ENCODE measurements at places on chromosomes 11 and 22.

DNA sequence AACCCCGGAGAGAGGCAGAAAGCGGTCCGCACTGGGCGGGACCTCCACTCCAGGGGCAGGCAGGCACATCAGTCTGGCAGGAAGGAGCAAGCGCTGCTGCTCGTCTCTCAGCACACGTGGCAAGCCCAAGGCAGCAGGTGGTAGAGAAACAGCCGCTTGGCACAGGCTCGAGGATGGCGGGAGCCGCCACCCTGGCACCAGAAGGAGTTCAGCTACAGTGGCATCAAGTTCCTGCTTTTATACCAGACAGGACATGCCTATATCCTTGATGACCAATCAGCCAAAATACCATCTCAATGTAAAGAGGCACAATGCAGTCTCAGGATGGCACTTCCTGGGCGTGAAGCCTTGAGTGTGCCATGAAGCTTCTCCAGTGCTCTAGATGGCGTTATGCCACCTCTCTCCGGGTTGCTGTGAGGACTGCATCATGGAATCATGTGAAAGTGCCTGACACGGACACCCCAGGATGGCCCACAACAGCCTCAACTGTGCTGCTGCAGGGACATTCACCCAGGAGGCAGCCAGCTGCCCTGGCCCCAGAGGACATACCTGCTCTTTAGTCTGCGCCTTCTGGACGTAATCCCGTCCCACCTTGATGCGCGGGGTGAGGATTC is 64.8 kb downstream of the APOL1 start:
- DNase-seq: no peak

DNA sequence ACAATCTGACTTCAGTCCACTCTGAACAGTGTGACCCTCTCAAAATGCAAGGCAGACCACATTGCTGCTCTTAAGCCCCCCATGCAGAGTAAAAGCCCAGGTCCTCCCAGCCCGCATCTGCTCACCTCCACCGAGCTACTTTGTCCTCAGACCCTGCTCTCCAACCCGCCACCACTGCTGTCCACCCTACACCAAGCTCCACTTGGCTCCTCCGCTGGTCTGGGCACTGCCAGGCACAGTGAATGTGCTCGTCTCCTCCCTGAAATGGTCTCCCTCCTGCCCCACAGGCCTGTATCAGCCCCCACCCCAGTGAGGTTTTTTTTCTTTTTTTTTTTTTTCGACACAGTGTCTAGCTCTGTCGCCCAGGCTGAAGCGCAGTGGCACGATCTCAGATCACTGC is 67.4 kb upstream of the ARFGAP3 start:
- no peak for DNase-seq

DNA sequence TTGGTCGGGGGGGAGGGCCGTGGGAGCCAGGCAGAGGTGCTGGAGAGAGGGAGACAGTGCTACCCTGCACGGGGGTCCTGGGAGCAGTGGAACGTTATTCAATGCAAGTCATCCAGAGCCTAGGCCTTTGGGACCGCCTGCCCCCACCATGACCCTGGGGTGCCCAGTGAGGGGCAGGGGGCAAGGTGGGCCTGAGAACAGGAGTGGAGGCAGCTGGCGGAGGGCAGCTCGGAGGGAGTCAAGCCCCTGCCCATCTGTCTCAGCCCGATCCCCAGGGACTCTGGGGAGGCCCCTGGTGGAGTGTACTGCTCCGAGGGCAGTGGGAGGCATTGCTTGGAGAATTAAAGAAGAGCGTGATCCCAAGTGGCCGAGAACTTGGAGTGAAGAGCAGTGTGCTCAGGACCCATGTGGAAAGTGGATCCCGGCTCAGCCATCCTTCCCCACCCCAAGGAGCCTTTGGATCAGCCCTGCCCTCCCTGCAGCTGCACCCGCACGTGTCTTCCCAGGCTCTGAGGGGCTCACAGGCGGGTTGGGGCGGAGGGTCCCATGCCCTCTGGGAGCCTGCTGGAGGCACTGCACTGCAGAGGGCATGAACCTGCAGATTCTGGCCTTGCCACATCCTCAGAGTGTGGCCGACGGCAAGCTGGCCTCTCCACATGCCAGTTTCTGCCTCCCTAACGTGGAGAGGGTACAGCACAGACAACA is 34.0 kb upstream of the SMIM38 start:
- DNase-seq: no peak

DNA sequence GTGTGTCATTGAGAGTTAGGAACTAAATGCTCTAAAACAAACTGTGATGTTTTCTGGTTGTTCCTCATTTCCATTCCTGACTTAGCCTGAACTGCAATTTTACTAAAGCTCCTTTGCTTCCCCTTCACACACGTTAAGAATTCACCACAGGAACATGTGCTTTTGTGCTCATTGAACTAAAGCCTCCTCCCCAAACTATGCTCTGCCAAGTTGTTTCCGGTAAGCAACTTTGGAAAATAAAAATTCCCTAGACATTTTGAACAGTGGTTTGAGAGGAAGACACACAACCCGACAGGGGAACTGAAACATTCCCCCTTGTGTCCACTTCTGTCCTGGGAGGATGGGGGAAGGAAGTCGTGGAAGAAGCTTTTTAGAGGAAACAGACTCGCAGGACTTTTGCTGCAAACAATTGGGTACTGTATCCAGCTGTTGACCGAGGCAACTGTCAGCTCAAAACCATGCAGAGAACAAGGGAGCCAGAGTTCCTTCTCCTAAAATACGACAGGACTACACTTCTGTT is 66.9 kb downstream of the GAB2 start:
- DNase-seq: no peak

- DNase-seq: no peak
These were observed 27.1 kb downstream of the C11orf96 start for GRCh38 chr11:43969543-43969942.

GRCh38 chr22:29744902-29745301 is 21.9 kb downstream of the ZMAT5 start:
- DNase-seq: no peak

DNA sequence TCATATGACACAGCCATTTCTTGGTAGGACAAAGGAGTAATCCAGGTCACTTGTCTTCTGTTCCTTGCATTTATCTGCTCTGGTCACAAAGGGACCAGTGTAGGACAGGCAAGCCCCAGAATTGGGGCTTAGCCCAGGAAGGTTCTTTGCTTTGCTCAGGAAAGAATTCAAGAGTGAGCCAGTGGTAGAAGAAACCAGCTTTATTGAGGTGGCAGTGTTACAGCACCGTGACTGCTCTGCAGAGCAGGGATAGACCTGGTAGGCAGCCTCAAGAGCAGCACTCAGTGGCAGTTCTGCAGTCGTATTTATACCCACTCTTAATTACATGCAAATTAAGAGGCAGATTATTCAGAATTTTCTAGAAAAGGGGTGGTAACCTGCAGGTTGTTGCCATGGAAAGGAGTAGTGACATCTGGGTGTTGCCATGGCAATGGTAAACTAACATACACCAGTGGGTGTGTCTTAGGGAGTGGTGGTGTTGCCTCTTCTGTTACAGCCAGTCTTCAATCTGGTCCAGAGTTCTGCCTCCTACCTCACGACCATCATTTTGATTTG is 84.9 kb upstream of the RAB1B start:
- DNase-seq: no peak

DNA sequence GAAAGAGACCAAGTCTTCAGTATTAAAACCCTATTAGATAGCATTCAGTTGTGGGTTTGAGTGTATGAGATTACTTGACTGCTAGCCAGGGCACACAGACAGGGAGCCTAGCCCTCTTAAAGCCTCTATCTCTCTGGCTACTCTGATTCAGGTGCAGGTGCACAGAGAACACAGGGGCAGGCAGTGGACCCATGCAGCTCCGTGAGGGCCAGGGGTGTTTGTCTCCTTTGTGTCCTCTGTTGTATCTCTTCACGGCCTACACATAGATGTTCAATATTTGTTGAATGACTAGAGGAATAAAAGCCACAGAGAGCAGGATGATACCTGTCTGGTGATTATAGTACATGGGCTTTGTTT is 21.5 kb upstream of the AIFM3 start:
- DNase-seq: no peak

DNA sequence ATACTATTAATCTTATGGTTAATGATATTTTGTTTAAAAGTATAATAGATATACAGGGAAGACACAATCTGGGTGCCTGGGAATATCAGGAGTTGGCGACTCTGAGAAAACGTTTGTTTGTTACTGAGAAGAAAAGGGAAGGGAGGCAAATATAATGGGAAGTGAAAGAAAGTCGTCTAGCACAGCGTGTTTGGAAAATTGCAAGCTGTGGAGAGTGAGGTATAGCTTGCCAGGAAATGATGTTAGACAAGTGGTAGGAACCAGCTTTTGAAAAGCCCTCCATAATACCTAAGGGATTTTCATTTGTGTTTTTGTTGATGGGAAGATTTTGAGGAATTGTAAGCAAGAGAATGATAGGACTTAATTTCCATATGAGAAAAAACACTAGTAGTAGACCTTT is 322.2 kb downstream of the LUZP2 start:
- no peak for DNase-seq

GRCh38 chr11:98710986-98711385 is 309.8 kb upstream of the CNTN5 start:
- no peak for DNase-seq

DNA sequence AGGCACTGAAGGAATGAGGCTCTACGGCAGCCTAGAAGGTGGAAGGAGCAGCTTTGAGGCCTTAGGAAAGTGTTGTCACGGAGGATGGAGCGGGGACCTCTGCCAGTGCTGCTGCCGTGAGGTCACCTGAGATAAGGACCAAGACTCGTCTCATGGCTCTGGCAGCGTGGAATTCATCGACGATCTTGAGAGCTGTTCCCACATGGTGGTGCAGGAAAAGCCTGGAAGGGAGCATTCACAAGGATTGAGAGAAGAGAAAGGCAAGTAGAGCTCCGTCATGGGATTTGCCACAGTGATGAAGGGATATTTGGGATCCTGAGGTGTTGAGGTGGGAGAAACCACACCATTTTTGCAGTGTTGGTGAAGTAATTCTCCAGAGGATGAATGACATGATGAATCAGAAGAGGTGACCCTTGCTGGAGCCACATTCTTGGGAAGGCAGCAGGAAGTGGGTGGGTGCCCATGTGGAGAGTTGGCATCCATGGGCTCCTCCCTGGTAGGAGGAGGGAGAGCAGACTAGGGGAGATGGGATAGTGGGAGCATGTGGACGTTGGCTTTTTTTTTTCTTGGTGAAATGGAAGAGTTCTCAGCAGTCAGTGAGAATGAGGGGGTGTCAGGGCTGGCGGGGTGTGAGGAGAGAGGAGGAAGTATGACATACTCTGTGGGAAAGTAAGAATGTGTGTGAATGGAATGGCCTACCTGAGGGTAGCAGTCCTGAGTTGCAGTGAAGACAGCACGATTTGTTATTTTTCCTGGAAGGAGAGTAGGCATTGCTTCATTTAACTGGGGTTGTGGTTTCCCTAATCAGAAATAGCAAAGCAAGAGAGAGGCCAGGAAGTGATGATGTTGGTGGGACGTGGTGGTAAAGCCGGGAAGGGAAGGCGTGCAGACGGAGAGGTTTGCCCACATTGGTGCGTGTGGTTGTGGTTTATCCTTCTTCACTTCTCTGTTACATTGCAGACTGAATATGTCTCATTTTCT is 11.1 kb downstream of the PPP6R3 start:
- DNase-seq: peak; percentile 62

DNA sequence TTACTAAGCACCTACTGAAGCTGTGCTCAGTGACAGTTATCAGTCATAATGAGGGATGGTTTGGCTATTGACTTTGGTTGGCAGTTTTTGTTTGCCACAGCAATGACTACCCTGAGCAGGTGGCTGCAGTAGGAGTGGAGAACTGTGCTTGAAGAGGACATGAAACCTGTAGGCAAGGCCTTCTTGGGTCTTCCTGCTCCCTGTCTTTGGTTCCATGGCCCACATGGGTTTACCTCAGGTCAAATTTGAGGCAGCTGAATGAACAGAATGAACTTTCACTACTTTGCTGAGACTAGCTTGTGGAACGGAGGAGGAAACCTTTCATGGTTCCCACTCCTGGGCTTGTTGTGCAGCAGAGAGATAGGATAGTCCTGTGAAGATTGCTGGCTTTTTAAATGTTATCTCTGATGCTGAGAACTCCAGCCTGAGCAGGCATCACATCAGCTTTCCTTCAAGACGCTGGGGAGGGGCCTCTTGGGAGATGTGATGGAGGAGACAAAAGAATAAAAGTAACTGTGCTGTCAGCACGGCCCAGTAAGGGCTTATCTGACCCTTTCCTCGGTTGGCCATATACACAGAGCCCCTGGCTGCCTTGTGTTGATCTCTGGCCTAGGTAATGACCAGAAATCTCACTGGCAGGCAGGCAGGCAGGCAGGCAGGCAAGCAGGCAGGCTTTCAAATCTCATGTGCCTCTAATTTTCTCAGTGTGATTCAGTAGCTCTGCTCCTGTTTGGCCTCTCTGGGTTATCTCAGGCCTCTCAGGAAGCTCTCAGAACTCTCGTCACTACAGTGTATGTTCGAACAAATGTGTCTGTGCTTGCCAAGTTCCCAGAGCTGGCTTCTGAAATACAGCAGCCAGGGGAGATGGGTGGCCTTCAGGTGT is 12.0 kb downstream of the STIM1 start:
- DNase-seq: no peak

- DNase-seq: no peak
These were observed 16.6 kb downstream of the PIH1D2 start for GRCh38 chr11:112057170-112057569.

DNA sequence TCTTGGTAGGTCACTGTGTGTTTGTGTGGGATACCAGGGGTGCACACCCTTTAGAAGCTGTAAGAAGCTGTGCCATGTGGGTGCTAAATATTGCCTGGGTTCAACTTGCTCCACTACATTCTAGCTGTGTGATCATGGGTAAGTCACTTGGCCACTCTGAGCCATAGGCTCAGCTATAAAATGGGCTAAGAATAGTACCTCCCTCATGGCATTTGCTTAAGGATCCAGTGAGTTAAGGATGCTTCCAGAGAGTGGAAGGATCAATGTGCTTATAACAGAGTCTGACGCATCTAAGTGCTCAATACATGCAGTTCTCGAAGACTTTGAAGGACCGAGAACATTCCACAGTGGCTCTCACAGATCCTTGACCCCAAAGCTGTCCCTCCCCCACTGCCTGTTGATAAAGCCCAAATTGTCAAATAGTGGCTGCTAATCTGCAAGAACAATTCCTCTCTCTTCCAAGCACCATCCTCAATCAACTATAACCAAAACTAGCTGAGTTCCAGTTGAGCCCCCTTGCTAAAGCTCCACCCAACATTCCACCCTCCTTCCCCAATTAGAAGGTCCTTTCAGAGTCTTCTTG is 13.2 kb upstream of the TMPRSS6 start:
- no peak for DNase-seq

DNA sequence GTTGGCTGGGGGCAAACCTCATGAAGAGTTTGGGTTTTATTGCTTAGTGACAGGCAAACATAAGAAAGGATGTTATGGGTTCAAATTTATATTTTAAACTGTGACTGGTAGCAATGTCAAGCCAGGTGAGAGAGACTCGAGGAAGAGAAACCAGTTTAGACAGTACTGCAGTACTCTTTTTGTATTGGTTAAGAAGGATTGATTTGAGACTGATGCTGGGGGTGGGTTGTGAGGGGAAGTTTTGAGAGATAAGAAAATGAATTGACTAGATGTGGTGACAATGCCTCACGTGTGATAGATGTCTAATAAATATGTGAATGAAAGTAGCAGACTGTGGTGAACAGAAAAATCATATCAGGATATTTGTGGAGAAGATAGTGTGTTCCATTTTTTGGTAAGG is 142.4 kb downstream of the DDX10 start:
- DNase-seq: no peak

- DNase-seq: no peak
These were observed 49.3 kb upstream of the CLPB start for GRCh38 chr11:72483412-72484186.

- no peak for DNase-seq
These were observed 786 bp upstream of the MCAM start for GRCh38 chr11:119317592-119318239.

All from GM20000 (cell line).